NT2/D1 (cell line): ENCODE measurements at places on chromosomes 11 and 22.

GRCh38 chr11:24759742-24760141 lies 262.9 kb downstream of the LUZP2 start:
- DNase-seq, result no peak

GRCh38 chr11:83363312-83363711 lies 77.1 kb upstream of the CCDC90B start:
- no peak for DNase-seq

DNA sequence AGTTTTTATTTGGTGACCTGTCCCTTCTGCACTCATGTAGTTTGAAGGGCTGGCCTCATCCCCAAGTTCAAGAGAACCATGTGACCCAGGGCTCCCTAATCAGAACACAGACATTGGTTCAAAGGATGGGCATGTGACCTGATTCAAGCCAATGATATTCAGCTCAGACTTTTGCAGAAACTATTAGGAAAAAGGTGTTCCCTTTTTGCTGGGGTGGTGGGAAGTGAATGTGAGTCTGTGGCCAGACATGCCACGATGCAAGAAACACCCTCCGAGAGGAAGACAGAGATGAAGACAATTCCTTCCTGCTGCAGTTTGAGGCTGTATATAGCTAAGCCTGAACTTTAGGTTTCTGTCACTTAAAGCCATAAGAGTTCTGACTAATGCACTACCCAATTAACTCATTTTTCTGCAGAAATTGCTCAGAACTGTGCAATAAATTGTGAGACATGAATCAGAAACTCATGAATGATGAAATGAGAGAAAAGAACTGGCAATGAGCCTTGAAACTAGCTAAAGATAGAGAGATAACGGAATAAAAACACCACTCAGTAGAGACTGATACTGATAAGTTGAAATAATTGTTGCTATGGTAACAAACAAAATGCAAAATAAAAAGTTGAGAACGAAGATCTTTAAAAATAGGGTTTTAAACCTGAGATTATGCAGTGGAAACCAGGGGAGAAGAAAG lies 9.2 kb upstream of the MAPK1 start:
- no peak for DNase-seq

DNA sequence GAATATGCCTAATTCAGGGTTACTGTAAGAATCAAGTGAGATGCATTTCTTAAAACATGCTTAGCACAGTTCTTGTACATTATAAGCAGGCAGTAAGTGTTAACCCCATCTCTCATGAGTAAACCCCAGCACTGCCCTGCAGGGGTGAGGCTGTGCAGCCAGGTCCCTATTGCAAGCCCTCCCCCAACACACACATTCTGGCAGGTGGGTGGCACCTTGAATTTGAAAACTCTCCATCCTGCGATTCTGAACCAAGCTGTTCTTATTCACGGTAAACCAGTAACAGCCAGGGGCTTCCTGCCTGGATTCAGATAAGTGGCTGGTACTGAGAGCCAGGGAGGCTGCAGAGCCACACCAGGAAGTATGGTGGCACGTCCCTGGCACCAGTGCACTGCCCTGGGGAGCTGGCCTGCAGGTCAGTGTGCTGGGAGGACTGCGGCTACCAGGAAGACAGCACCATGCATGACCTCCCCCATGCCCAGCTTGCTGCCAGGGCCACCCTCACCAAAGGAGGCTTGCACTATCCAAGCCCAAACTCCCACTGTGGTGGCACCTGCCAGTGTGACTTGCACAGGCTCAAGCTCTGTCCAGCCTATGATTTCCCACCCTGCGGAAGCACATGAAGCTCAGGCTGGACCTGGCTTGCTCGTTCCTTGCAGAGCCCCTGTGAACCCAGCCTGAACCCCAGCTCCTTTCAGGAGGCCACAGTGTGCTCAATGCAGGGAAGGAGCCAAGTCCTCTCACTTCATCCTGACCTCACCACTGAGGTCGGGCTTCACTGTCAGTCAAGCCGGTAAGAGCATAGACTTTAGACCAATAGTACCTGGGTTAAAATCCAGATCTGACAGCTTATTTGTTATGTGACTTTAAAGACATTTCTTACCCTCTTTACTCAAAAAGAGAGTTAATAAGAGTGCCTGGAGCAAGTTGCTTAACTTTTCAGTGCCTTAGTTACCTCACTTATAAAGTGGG lies 88.1 kb downstream of the MICAL2 start:
- DNase-seq, result no peak

DNA sequence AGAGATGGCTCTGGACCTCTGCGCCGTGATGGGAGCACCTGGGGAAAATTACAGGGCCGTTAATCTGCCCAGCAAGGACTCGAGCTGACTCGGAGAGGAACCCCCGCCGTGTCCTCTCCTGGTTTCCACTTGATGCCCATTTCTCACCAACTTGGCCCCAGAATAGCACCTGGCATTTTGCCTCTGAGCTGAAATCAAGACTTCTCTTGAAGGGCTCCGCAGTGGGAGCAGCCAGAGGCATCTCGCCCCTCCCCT lies 19.0 kb upstream of the CABP7 start:
- no peak for DNase-seq

- DNase-seq, result no peak
Measured at GRCh38 chr22:46753360-46753759, 9.1 kb upstream of the TBC1D22A start.

- DNase-seq, result no peak
Measured at GRCh38 chr22:25237503-25237902, 18.1 kb downstream of the CRYBB2 start.

- DNase-seq, result no peak
Measured at GRCh38 chr22:21632237-21632895, at the start of gene CCDC116. Gene CCDC116, plus strand, starts transcription at chr22:21632760. Its CDS starts 422 bp downstream, at chr22:21633182.

DNA sequence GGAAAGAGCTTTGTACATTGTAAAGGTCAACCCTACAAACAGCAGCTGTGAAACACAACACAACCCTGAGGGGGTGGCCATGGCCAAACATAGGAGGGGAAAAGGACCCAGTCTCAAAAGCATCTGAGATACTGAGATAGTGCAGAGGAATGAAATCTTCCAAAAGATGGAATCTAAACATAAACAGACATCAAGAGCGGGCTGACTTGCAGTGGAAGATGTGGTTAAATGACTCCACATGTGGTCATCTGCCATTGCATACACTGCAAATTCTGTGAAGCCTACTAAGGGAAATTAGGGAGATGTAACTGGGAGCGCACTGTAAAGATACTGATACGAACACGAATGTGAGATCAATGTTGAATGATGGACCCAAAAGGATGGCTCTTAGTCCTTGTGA lies 22.0 kb downstream of the BDNF start:
- no peak for DNase-seq
